ENCODE measurements at places on chromosomes 2 and 18.

DNA sequence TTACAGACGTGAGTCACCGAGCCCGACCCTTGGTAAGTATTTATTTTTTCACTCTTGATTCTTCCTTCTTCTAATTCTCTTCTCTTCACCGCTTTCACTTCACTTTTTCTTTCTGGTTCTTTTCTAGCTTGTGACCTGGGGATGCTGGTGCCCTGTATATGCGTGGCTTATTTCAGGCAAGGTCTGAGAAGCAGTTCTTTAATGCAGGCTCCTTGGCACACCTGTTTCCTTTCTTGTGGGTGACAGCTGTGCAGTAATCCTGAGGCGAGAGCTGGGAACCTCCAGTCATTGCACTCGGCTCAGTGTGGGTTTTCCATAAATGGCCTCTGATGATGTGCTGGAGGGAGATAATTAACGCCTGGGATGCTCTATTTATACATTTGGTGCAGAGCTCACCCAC lies 193.8 kb downstream of the TSN start:
- no peak for DNase-seq

GRCh38 chr18:3806656-3807055 lies 356.7 kb downstream of the TGIF1 start:
- no peak for DNase-seq

DNA sequence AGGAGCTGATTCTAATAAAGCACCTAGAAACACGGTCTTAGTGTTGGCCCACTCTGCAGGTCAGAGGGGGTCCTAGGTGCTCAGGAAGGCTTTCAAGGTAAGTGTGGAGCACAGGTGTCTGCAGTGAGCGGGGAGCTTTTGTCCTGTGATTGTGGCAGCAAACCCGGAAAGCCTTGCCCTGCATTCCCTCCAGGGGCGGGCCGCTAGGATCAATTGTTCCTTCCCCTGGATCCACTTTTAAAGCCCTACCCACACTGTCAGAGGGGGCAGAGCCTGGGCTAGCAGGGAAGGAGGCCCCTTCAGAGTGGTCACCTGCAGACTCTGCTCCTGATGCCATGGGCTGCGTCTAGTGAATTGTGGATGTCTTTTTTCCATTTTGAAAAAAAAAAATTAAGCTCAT lies 176.0 kb downstream of the CTIF start:
- no peak for DNase-seq

- DNase-seq = no peak
Observed at GRCh38 chr2:63712748-63713147, 124.0 kb downstream of the MDH1 start.

GRCh38 chr2:21291426-21291825 lies 167.7 kb downstream of the TDRD15 start:
- no peak for DNase-seq

DNA sequence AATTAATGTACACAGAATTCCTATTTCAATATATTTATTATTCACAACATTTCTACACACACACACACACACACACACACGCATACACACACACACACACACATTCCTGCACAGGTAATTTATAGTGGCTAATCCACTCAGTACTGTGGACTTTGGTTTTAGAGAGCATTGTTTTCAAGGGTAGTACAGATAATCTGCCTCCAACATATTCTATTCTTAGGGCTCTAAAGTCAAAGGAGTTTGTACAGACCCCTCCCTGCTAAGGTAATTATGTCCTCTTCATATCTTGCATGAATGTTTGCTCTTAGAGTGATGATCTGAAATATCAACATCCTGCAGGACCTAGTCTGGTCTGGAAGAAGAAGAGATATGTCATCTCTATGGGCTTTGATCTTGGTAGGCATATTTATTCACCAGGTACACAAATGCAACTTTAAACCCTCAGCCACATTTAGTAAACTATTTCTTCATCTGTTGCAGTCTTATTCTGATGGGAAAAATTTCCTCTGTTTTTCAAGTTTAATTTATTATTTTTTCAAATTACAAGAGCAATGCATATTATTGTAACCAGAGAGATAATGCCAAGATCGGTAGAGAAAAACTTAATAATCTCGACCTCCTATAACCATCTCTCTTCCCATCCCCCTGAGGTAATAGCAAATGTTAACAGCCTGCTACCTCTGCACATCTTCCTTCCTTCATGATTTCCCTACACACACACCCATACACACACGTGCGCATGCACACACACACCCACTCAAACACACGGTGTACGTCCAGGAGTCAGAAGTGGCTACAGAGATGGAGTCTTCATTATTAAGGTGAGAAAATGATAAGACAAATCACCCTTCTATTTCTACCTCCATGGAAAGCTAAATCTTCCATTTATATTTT lies 18.3 kb upstream of the POLE4 start:
- DNase-seq = no peak

DNA sequence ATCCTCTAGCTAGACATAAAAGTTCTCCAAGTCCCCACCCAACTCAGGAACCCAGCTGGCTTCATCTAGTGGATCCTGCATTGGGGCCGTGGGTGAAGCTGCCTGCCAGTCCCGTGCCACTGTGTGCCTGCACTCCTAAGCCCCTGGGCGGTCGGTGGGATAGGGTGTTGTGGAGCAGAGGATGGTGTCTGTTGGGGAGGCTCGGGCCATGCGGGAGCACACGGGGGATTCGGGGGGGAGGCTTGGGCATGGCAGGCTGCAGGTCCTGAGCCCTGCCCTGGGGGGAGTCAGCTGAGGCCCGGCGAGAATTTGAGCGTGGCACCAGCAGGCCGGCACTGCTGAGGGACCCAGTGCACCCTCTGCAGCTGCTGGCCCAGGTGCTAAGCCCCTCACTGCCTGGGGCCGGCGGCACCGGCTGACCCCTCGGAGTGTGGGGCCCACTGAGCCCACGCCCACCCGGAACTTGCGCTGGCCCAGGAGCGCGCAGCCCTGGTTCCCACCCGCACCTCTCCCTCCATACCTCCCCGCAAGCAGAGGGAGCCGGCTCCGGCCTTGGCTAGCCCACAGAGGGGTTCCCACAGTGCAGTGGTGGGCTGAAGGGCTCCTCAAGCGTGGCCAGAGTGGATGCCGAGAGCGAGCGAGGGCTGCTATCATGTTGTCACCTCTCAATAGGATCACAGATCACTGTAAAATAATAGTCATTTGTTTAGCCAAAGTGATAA lies 86.4 kb downstream of the ARL6IP6 start:
- DNase-seq = no peak

DNA sequence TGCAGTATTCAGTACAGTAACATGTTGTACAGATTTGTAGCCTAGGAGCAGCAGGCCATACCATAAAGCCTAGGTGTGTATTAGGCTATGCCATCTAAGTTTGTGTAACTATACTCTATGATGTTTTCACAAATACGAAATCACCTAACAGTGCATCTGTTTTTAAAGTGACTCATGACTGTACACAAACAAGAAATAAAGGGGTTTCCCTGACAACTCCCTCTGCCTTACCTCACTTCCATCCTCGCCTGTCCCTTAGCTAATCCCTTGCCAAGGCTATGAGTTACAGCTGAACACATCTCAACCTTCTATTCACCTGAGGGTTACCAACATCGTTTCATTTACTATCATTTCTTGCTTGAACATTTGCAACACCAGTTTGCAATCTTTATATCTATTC lies 78.6 kb upstream of the RPRM start:
- DNase-seq = no peak

DNA sequence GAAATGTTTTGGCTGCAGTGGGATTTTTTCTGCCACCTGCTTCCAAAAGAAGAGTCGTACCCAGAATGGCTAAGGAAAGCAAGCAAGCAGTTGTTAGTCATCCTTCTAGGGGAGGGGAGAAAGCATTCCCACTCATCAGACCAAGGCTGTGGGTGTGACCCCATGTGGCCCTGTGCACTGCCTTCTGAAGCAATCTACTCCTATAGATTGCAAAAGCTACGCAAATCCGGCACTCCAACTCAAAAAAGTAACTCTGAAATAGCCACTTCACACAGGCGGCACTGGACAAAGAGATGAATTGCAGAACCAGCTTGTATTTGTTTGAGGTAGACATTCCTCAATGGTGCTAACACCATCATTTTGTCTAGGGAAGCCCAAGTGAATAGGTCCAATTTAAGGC lies 44.3 kb downstream of the ST3GAL5 start:
- no peak for DNase-seq

GRCh38 chr2:80374105-80374504 lies 69.6 kb upstream of the LRRTM1 start:
- DNase-seq = no peak

DNA sequence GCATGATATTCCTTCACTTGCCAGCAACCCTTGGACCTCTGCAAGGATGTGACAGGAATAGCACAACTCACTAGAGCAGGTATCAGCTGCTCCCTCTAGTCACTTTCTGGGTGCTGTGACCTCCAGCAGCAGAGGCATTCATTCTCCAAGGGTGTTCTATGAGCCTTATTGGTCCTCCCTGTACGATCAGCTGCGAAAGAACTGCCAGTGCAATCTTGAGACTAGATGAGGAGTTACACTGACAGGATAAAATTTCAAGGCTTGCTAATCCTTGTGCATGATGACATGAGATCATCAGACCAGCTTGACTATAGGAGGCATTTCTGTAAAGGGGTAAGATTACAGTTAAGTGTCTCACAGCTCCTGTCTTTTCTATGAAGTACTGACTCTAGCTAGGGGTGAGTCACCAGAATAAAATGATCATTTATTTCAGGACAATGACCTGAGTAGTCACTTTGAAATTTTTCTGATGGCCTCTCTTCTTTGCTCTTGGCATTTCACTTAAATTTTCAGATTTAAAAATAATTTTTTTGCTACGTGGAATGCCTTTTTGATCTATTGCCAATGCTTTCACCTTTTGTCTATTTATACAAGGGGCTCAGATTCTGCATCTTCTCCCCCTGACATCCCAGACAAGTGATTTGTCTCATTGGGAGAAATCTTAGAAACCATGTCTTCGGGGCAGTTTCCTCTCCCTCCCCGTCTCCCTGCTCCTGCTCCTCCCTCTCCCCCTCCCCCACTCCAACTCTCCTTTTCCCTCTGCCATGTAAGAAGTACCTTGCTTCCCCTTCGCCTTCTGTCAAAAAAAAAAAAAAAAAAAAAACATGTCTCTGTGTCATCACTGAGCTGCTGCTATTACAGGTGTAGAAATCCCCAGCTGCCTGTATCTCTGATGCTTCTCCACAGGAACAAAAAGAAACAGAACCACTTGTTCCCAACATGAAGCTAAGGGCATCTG lies 49.2 kb upstream of the FRZB start:
- DNase-seq = no peak

- DNase-seq = no peak
Observed at GRCh38 chr2:98940102-98940501, 4.1 kb upstream of the CRACDL start.

GRCh38 chr2:28624793-28625701 lies 126.6 kb upstream of the PPP1CB start:
- DNase-seq = no peak

DNA sequence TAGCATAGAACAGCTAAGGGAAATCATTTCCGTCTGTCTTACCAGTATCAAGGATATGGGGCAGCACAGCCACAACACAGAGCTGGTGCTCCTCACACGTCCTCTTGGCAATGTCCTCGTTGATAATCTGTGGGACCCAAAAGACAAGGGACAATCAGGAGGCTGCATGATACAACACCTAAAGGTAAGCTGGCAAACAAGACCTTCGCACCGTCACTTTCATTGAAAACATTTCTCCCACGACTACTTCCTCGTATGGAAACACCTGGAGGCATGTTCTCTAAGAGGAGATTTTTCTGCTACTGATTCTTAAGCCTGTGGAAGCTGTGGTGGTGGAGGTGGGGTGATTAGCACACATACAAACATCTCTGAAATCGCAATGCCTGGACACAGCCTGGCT lies 23.7 kb downstream of the PDIA6 start:
- no peak for DNase-seq

GRCh38 chr2:23618794-23619530 lies 234.0 kb downstream of the KLHL29 start:
- DNase-seq = peak; percentile 71

DNA sequence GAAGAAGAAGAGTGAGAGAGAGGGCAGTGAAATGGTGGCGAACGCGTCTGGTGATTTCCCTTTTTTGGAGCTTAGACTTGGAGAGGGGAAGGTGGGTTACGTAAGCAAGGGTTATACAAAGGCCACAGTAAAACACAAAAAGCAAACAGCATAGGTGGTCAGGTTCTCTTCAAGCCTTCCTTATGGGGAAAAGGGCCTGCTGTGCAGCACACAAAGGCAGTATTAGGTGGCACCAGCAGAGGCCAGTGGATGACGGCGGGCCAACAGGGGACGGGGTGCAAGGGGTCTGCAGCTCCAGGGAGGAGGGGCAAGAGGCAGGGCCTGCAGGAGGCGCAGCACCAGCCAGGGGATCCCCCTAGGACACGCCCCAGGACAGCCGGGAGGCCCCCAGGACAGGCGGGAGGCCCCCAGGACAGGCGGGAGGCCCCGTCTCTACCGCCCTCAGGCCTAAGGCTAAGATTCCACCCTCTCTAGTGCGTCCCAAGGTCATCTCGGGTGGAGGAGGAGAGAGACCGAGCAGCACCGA lies 32.6 kb upstream of the NPC1 start:
- no peak for DNase-seq

- DNase-seq = no peak
Observed at GRCh38 chr2:149365931-149366583, 35.7 kb downstream of the LYPD6 start.

All from NCI-H1694 (cell line).